ENCODE measurements at places on chromosomes 6 and 20.
A peak's percentile ranks its signal among the peaks of the same experiment; 100 is the strongest.

GRCh38 chr6:166947251-166947650 lies 9.1 kb downstream of the RNASET2 start:
- no peak for DNase-seq

DNA sequence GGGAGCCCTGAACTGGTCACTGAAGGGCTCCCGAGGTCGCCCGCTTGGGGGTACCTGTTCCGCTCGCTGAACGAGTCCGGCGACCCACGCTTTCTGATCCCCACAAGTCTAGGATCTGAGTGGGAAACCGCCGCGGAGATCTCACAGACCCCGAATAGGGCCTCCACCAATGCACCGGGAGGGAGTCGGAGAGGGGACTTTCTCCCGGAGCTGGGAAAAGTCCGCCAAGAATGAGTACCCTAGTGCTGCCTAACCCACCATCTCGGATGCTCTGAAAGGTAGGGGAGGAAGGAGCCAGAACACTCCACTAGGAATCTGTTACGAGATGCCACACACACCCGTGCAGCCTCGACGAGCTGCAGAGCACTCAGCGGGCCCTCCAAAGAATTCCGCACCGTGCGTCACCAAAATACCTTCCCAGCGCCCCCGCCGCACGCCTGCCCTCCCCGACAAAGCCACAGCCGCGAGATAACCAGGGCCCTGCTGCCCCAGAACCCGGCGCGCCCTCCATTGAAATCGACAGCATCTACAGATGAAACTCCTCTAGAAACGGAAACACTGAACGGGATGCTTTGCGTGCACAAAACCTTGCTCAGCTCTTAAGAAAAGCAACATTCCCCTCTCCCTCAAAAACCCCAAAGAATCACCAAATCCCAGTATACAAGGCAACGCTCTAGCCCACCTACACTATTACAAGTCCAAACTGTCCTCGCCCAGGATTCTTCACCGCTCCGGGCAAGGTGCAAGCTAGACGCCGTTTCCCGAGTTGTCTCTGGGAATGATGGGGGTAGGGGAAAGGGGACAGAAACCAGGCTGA lies 686 bp downstream of the COL12A1 start:
- DNase-seq = no peak

- DNase-seq = peak; percentile 62
Observed at GRCh38 chr6:89311853-89312531, 3.1 kb downstream of the GABRR2 start.

GRCh38 chr6:39088331-39088730 lies 26.7 kb downstream of the SAYSD1 start:
- DNase-seq = peak; percentile 40

All from forelimb muscle (tissue), 1 donor.